ENCODE measurements at places on chromosomes 7 and 10.

GRCh38 chr7:101177644-101178043, 2.4 kb downstream of the NAT16 start:
- DNase-seq = no peak

- no peak for DNase-seq
Observed at GRCh38 chr7:120307991-120308545, 35.1 kb downstream of the KCND2 start.

GRCh38 chr7:140214075-140214684, 37.4 kb upstream of the KDM7A start:
- DNase-seq = no peak

DNA sequence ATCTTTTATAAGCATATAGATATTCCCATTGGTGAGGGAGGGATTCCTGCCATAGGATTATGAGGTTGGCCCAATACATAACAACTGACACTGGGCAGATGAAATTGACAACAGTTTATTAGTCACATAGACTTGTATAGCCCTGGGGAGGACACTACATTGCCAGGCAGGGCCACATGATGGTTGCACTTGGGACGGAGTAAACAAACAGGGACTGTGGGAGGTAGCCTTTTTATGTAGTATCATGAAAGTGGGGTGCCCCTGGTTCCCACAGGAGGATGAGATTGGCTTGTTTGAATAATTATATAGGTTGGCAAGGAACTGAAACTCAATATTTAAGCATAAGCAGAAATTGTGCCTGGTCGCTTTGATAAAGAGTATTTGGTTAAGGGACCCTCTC, 23.5 kb downstream of the TRIM24 start:
- no peak for DNase-seq

DNA sequence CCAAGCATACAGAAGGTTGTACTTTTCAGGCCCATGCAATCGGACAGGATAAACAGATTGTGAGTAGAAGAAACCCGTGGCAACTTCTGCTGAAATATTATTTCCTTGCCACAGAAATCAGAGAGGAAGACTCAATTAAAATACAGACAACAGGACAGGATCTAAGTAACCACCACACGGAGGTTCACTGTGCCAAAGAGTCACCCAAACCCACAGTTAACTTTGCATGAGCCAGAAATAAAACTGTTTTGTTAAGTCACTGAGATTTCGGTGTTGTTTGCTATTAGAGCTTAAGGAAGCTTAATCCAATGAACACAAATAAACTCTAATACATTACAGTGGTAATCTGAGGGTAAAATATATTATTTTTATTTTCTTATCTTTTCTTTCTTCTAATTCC, 14.0 kb downstream of the PNPLA8 start:
- DNase-seq = no peak

GRCh38 chr7:22480523-22481075, 19.4 kb downstream of the STEAP1B start:
- no peak for DNase-seq

- no peak for DNase-seq
Observed at GRCh38 chr7:15016766-15017165, 114.2 kb upstream of the DGKB start.

- no peak for DNase-seq
Observed at GRCh38 chr10:44966816-44967509, 7.4 kb downstream of the RASSF4 start.

DNA sequence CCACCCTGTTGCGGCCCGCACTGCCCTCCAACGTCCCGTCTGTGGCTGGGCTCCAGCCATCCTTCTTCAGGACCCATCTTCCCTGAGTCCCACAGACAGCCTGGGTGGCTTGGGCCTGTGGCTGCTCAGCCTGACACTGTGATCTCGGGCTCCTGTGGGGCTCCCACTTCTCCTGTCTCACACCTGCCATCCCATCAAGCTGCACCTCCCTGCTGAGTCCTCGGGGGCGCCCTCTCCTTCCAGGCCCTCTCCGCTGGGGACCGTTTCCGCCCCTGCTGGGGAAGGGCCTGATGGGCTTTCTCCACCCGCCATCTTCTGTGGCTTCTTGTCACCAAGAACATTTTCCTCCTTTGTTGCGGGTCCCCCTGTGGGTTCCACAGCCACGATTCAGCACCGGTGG, 173.8 kb upstream of the PPP2R2D start:
- DNase-seq = no peak

DNA sequence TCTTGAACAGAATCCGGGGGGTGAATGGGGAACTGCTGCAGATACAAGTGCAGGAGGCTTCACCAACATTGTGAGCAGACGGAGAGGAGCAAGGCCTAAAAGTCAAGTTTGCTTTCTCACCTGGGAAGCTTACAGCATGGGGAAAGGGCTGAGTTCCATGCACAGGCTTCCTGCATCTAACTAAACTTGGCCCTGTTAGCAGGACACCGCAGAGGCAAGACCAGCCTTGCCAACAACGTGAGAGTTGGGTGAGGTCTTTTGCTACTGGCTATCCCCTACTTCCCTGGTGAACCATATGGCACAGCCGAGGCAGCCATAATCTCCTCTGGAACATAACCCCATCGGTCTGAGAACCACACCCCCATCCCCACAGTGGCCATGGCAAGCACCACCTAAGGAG, 14.2 kb upstream of the ADAM22 start:
- no peak for DNase-seq

- no peak for DNase-seq
Observed at GRCh38 chr10:12906051-12906541, 95.4 kb downstream of the CCDC3 start.

GRCh38 chr7:47458057-47458456, 123.9 kb downstream of the TNS3 start:
- DNase-seq = no peak

- no peak for DNase-seq
Observed at GRCh38 chr10:2049560-2049959, 312.2 kb upstream of the ADARB2 start.

DNA sequence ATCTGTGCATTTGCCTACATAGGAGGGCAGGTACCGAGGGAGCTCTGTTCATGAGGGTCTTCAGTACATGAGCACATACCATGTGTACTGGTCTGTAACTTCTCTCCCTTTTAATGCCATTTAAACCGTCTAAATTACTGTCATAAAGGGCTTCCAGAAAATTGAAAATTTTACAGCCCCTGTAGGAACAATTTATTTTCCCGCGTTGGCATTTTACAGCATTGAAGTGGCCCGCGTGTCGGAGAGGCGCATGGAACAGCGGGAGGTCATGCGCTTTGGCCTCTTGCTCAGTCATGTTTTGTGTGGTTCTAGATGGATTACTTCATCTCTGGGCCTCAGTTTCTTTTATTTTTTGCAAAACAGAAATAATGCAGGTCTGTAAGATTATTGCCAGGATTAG, 9.8 kb downstream of the WIPI2 start:
- no peak for DNase-seq

GRCh38 chr7:13628239-13629001, 361.0 kb downstream of the ETV1 start:
- DNase-seq = no peak

- no peak for DNase-seq
Observed at GRCh38 chr10:77139252-77140160, 498.1 kb downstream of the KCNMA1 start.

GRCh38 chr10:116444527-116445142, 17.0 kb downstream of the PNLIPRP3 start:
- DNase-seq = peak; percentile 0

GRCh38 chr7:18425227-18425626, 70.3 kb upstream of the HDAC9 start:
- no peak for DNase-seq

All from GM18507 (cell line).